ENCODE measurements at places on chromosomes 7 and 10.

DNA sequence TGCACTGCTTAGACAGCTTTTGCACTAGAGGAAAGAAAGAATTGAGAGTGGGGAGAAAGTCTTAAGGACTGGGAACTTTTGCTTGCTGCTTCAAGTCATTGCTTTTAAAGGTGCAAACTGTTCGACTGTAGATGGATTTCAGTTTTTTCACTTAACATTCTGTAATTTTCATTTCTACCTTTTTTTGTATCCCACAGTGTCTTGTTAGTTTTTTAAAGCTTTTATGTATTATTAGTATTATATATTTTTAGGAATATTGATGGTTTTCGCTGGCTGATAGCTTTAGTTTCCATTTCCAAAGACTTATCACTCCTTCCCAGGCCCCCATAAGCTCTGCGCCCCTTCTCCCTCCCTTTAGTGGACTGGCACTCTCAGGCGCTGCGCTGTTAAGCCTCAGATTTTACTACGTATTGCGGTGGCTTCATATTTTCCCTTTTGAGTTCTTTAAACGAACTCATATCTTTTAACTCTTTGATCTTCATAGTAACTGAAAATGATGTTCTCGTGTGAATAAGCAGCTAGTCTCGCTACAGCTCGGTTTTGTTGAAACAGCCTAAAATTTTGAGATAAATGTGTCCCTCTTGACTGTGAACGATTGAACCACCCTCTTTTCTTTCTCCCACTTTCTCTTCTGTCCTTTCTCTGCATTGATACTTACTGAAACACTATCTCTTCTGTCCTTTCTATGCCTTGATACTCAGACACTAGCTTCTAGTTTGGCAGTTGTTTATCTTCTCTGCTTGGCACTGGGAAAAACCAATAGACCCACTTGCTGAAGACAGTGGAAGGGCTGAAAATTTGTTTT lies 2.5 kb upstream of the ETV1 start:
- no peak for DNase-seq

DNA sequence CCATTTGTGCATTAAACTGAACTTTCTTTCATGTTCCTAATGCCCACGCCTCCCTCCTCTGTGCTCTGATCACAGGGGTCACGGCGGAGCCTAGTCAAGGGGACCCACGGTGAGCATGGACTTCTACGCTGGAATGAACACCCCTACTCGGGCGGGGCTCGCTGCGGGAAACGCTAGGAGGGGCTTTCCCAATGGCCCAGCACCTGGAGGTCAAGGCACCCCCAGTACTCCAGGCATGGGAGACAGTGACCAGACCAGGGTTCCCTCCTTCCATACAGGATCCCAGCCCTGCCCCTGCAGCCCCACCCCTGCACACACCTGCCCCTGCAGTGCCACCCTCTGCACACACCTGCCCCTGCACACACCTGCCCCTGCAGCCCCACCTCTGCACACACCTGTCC lies 27.1 kb upstream of the NKX6-2 start:
- no peak for DNase-seq

DNA sequence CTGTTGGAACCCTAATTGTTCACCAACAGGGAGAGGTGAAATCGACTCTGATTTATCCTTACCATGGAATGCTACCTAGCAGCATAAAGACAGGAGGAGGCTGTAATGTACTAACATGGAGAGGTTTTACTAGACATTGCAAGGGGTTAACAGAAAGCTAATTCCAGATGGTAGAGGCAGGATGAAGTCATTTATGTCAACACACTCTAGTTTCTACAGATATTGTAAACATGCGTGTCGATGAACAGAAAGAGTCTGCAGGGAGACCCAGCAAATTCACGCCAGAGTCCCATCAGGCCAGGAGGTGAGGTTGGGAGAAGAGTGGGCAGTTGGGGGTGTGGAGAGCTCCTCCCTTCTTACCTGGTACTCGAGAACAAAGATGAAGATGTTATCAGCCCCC lies 7.0 kb downstream of the NPC1L1 start:
- DNase-seq, result peak; percentile 61

- no peak for DNase-seq
Measured at GRCh38 chr10:77898323-77899079, 28.1 kb downstream of the DLG5 start.

DNA sequence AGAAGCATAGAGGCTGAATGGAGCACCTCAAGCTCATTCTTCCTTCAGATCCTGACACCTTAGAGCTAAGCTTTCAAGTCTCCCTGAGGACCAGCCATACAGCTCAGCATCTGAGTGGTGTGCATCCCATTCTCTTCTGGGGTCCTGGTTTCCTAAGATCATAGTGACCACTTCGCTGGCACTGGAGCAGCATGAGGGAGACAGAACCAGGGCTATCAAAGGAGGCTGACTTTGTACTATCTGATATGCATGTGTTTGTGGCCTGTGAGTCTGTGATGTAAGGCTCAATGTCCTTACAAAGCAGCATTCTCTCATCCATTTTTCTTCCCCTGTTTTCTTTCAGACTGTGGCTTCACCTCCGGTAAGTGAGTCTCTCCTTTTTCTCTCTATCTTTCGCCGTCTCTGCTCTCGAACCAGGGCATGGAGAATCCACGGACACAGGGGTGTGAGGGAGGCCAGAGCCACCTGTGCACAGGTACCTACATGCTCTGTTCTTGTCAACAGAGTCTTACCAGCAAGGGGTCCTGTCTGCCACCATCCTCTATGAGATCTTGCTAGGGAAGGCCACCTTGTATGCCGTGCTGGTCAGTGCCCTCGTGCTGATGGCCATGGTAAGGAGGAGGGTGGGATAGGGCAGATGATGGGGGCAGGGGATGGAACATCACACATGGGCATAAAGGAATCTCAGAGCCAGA lies 31.0 kb downstream of the PRSS2 start:
- peak; percentile 39 for DNase-seq

DNA sequence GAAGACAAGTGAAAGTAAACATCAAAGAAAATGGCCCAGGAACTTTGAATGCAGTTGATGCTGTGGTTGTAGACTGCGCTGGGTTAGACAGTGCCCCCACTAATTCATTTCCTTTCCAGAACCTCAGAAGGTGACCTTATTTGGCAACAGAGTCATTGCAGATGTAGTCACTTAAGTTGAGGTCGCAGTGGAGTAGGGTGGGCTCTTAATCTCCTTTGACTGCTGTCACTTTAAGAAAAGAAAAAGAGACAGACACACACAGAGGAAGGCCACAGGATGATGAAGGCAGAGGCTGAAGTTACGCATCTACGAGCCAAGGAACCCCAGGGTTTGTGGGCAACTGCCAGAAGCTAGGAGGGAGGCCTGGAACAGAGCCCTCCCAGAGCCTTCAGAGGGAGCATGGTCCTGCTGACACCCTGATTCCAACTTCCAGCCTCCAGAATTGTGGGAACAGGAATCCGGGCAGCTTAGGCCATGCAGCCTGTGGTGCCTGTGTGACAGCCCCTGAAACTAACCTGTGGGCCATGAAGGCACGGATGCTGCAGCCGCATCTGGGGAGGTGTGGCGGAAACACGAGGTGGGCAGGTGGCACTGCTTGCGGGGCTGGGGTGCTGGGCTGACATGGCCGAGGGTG lies 107.6 kb downstream of the PRKAG2 start:
- DNase-seq, result no peak

GRCh38 chr7:4416396-4417056 lies 265.6 kb upstream of the FOXK1 start:
- no peak for DNase-seq

DNA sequence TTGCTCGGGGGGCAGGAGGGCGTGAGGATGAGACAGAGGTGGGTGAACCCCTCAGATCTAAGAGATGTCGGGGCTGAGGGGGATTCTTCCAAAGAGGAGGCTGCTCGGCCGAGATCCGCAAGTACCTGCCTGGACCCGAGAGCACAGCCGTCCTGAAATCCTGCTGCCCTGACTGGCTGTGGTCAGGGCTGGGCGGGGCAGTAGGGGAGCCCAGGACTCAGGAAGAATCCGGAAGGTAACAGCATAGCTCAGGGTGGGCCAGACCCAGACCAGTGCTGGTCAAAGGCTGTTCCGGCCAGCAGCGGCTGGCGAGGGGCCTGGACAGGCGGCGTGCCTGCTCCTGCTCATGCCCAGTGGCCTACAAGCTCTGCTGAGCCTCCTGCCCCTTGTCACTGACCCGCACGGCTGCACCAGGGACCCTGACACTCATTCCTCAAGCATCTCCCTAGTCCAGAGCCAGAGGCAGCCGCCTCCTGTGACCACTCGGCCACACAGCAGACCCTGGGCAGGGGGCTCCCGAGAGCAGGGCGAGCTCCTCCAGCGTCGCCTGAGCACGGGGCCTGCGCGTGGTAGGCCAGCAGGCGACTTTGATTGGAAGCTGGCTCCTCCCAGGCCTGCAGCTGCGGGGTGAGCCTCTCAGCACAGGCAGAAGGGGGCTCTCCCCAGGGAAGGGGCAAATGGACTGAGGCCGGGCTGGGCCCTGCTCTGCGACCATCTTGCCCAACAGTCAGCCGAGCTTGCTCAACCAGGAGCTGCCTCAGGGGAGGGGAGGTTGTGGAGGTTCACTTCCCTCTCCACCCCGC lies 3.1 kb upstream of the ADAP1 start:
- peak; percentile 71 for DNase-seq

GRCh38 chr10:79320316-79320715 lies 27.0 kb upstream of the PPIF start:
- DNase-seq, result peak; percentile 4

DNA sequence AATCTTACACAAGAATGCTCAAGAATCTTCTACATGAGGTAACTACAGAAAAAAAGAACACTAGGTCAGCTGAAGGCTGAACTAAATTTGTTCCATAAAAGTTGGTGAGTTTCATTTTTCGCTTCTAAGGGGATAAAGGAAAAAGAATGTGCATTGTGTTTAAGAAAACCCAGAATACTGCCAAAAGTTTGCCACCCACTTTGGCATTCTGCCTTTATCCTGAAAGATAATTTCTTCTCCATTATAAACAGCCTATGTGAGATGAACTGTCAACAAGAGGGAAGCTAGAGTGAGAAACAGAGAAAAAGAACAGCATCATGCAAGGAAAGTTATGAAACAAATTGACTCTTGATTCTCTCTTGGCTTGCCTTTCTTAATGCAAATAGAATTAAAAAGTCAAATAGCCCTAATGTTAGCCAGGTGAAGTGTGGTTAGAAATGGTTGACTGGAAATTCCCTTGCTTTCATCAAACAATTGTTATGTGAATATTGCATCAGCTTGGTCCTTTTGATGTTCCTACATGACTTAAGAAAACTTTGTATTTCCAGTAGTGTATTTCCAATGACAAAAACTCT lies 25.8 kb downstream of the STEAP1 start:
- peak; percentile 38 for DNase-seq
